ENCODE measurements at places on chromosomes 7 and 10. TPM values are rescaled to one million over a fixed set of nuclear protein-coding genes. Genes with fewer than 3 reads are reported as not detected.

DNA sequence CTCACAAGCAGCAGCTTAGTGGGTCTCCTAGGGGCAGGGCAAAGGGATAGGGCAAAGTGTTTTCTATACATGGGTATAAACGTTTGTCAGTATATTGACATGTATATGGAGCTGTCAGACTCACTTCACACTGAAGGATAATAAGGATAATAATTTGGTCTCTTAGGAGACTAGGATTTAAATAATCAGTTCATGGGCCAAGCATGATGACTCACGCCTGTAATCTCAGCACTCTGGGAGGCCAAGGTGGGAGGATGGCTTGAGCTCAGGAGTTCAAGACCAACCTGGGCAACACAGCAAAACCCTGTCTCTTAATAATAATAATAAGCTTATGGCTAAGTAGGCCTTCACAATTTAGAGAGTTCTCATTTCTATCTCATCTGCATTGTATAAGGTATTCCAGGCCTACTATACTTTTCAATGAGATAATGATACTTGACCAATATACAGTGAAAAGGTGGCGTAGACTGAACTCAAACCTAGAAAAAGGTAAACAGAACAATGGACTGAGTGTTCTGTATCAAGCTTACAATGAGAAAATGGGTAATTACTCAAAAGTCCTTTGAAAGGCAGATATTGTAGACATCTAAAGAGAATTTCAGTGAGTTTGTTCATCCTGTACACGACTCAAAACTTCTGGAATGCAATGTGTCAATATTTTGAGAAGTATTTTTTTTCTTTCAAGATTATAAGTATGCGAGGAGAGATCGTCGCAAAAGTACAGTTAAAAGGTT, 7.0 kb downstream of the GSAP start:
- no peak for DNase-seq

- DNase-seq, result peak; percentile 42
Measured at GRCh38 chr10:49735848-49736563, 26.1 kb downstream of the OGDHL start.

- DNase-seq, result peak; percentile 37
Measured at GRCh38 chr10:124379609-124380193, 39.0 kb downstream of the OAT start.

DNA sequence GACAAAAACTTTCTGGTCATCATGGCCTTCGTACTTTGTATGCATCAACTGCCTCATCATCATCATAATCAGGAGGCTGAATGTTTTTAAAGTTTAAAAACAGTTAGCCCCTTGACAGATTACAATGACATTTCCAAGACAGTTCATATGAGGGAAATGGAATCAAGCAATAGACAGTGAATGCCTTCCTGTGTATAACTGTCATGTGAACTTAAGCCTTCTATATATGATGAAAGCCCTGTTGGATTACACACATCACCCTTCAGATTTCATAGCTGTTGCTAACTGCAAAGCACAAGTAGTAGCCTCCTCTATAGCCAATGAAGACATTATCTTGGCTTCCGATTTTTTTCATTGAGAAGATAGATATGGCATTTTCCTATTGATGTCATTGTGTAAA, 154.0 kb downstream of the PLXDC2 start:
- DNase-seq, result no peak

DNA sequence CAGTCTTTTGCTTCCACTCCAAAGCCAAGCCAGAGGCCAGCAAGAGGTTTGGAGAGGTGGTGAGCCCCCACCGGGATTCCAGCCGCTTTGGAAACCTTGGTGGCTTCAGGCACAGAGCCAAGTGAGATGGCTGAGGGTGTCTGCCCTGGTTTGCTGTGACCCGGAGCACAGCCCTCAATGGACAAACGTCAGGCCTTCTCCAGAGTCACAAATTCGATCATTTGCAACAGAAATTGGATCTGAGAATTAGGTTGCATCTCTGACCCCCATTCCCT, 885 bp upstream of the NKX1-2 start:
- no peak for DNase-seq

EBLN1 gene
- total RNA-seq, result not detected

- no peak for DNase-seq
Measured at GRCh38 chr10:66455304-66455703, 470.5 kb upstream of the LRRTM3 start.

NEUROD6 gene
- not detected for total RNA-seq

DNA sequence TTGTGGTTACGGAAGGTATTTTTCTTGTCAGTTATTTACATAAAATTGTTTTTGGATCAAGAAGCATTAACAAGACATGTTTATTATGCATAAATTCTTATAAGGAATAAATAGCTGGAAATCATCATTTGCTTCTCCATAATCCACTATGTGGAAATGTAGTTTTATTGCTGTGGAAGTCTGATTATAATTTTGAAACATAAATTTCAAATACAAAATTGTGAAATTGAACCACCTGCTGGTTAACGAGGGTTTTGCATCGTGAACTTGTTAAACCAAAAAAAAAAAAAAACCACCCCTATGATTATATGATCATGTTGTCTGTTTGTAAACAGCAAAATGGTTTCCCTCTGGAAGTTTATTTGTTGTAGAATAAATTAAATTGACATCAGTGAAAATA, 25.9 kb downstream of the ABRAXAS2 start:
- DNase-seq, result no peak

DNA sequence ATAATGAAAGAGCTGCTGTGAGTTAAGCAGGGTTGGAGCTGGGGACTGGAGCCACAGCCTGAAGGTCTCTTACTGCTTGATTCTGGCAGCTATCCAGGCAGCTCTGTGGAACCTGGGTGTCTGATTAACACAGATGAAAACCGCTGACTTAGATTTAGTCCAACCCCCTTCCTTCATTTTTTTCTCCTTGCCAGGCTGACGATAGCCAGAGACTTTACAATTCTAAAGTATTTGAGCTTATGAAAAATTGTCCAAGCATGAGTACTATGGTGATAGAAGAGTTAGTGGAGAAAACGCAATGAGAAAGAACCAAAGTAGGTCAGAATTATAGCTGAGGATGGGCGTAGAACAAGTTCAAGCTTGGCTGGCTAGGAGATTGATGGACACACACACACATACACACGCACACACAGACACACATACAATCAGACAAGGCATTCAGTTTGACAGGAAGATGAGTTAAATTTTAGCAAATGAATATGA, 13.5 kb upstream of the GPR85 start:
- no peak for DNase-seq

DNA sequence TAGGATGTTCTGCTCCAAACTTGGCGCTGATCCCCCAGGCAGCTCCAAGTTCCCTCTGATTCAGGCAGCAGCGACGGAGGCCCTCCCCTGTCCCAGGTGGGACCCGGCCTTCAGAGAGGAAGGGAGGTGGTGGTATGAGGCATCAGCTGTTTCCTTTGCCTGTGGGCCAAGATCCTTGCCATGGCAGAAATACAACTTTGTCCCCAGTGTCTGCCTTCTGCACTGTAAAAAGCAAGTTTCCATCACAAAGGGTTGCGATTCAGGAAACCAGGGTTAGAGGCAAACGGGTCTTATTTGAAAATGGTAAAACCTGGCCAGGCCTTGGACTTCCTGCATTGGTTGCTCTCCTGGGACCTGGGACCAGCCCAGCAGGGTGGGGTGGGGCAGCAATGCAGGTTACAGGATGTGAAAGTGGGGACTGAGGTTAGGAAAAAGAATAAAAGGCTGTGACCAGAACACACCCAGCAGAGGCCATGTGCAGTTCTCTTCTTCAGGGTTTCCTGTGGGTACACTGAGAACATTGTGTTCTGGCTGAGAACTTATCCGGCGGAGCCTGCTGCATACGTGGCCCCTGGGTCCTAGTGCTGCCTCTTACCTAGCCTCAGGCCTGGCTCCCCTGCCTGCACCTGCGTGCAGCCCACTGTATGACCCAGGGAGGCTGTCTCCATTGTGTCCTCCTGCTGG, 25.1 kb upstream of the DDIT4 start:
- DNase-seq, result peak; percentile 74

GRCh38 chr10:109698086-109698485, 225.2 kb downstream of the XPNPEP1 start:
- DNase-seq, result no peak

GRCh38 chr7:8605221-8605620, 171.8 kb downstream of the NXPH1 start:
- no peak for DNase-seq

DNA sequence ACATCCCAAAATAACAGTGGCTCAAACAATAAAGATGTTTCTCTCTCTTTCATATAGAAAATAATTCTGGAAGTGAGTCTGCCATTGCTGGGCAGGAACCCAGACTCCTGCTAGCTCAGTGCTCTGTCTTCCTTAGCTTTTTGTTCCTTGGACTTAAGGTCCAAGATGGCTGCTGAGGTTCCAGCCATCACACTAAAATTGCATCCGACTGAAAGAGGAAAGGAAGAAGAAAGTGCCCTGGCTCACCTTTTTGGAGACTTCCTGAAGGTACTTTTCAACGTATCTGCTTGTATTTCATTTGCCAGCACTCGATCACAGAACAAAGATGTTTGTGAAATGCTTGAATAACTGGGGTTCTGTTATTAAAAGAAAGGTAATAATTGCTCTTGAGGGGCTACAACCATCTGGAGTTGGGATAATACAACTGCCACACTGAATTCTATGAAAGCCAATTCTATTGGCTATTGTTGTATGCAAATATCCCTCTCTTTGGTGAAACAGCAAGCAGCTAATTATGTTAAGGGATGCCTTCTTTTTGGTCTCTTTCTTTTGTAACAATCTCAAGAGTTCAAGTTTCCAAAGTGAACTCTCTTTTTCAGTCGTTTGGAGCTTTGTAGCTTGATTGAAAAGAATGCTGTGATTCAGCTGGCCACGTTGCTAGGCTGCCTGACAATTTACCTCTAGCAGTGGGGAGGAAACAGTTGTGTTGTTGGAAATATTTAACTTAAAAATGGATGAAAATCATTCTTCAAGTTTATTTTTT, 83.9 kb downstream of the BAMBI start:
- peak; percentile 18 for DNase-seq

DNA sequence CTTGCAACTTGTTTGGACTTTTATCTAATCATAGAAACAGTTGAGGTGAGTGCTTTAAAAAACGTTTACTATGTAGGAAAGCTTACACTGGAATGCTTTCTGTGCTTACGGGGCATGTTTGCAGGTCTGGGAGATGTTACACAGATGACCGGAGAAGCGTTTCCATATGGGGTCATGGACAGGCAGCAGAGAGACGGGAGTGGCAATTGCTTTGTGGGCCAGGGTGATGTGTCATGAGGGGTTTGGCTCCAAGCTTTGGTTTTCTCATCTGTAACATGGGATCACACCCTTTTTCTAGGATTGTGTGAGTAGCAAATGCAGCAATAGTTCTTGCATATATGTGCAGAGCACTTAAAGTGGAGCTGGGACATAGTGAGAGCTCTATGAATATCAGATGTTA, 174.8 kb upstream of the MKI67 start:
- DNase-seq, result no peak

DNA sequence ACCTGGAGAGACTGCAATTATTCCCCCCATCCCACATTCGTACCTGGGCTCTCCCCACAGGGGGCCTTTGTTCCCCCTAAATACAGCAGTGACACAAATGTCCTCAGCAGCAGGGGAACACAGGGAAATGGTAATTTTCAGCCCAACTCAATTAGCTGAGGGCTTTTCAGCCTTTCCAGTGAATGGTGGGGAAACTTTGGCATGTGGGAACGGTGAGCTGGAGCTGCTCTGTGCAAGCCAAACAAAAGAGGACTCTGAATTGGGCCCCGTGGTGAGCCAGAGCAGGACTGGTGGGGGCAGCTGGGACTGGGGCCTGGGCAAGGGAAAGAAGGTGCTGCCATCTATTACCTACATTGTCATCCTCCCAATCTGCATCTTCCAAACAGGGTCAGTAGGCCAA, 51.0 kb downstream of the FBXW4 start:
- DNase-seq, result peak; percentile 79

TRA2A gene
- total RNA-seq, result 23.2 TPM

DNA sequence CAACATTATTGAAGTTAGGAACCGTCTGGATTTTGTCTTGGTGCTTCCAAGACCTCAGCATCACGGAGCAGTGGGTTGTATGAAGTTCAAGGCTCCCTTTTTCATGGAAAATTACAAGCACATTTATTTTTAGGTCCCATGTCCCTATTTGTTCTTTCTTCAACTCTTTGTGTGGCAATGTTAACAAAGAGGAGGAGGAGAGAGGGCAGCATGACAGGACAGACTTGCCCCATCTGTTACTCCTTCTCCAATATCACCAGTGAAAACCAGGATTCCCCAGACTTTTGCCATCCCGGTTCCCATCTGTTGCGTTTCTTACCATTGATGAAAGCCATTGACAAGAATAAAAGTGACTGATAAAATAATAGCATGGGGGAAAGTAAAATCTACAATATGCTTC, 28.6 kb downstream of the EEPD1 start:
- DNase-seq, result no peak

GIMAP1 gene
- total RNA-seq, result not detected

- no peak for DNase-seq
Measured at GRCh38 chr7:158924956-158925355, 68.6 kb downstream of the DYNC2I1 start.

DNA sequence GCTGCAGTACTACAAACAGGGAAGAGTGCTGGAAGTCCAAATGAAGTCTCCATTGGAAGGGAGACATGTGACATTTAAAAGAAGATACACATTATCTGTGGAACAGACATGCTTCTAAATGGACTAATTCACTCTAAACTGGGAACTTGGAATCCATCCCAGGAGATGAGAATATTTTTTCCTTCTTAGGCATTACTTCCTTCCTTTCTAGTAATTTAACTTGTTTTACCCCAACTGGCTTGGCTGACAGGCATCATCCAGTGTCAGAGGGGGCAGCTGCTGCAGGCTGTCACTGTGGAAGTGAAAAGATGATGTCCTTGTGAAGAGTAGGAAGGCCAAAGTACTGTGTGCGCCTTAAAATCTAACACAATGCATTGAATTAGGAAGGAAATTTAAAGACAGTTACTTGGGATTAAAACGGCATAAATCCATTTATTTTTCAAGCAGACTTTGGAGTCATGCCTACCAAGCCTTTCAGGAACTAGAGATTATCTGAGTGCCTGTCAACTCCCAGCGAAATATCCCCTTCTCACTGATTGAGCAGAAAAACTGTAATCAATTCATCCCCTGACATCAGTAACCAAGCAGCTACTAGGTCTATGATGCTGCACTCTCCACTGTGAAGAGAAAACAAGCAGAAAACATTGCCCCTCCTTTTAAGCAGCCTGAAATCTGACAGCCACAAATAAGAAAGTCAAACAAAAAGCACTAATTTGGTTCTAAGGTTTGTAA, 161.2 kb downstream of the DGKI start:
- DNase-seq, result no peak

GRCh38 chr10:11670381-11670780, 58.9 kb upstream of the USP6NL start:
- DNase-seq, result no peak

GRCh38 chr10:72694476-72695369, 2.8 kb downstream of the MCU start:
- no peak for DNase-seq

GRCh38 chr10:117936566-117936965, 110.2 kb downstream of the RAB11FIP2 start:
- no peak for DNase-seq

DNA sequence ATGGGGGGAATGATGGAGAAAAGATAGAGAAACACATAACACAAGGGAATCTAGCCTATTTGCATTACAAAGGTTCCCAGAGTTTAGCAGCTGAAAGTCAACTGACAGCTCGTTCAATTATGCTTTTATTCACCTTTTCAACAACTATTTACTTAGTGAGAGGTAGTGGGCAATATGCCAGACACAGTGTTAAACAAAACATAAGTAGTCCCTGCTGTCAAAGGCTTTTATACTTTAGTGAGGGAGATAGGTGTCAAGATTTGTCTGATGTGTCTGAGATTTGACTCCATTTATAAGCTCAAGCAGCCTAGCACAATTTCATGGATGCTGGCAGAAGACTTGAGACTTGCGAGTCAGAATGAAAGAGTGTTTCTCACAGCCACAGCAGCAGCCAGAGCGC, 549.0 kb upstream of the VSTM2A start:
- no peak for DNase-seq

CCDC3 gene
- total RNA-seq, result 0.73 TPM

Measured in H7 (cell line).